ENCODE measurements at places on chromosomes 6 and 20.

GRCh38 chr6:154868143-154868594 lies 126.9 kb upstream of the TIAM2 start:
- DNase-seq: no peak

DNA sequence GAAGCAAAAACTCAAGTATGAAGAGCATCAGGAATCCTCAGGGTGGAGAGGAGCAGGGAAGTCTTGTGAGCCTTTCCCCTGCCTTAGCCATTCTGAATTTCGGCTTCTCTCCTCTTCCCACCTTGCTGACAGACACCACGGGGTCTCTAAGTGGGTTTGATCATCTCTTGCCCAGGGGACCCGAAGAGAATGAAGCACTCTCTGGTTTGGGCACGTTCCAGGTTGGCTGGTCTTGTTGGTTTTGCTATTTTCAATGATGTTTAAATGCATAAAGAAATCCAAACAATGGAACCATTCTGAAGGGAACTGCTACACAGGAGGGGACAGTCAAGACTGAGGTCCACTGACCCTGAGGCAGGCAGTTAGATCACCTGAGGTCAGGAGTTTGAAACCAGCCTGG lies 131.7 kb downstream of the PXDC1 start:
- DNase-seq: no peak

GRCh38 chr20:46627234-46627633 lies 24.0 kb downstream of the SLC13A3 start:
- DNase-seq: no peak

DNA sequence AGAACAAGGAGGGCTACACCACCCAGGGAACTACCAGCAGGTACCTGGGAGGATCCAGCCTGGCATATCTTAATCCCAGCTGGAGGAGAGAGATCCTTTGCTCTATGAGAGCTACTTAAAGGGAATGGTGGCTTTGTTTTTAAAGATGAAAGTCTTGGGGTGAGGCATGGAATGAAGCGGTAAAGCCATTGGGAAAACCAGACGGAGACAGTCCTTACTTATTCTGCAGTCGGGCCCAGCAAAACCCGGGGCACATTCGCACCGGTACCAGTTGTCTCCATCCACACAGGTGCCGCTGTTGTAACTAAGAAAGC lies 30.3 kb downstream of the JAG1 start:
- DNase-seq: no peak

DNA sequence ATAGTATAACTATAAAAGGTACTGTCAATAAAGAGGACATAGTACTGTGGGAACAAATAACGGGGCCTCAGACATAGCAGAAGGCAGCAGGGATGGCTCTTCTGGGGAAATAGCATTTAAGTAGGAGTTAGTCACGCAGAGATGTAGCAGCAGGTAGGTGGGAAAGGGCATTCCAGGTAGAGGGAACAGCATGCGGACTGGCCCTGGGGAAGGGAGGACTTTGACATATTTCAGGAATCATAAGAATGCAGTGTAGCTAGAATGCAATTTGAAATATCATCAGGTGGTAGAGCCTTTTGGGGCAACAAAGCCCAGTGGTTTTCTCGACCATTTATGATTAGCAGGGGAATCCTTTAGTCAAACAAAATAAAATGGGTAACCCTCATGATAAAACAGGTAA lies 191.1 kb downstream of the SLC24A3 start:
- DNase-seq: no peak
